ENCODE measurements at places on chromosomes 1 and 21.

DNA sequence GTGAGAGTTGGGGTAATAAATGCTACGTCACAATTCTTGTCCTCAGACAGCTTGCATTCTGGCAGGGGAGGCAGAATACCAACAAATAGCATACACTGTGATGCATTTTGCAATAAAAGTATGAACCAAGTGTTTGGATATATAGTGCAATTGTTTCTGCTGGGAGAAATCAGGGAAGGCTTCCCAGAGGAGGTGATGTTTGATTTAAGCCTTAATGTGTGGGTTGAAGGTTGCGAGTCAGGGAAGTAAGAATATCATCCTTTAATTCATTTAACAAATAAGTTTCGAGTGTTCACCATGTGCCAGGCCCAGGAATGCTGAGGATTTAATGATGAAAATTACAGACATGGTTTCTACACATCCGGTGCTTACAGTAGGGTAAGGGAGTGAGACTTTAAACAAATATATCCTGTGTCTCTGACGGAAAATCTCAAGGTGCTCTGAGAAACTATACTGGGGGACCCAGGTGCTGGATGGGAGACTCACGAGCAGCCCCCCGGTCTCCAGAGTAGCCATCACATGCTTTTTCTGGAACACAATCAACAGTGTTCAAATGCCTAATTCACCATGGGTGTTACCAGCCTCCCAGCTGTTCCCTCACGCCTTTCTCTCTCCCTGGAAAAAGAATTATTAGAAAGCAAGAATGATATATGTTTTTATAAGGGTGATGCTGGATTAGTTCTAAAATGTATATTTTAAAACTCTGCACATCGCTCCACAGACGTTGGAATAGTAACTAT, 31.7 kb downstream of the RASSF5 start:
- DNase-seq, result no peak

GRCh38 chr1:107976836-107977235, 11.9 kb upstream of the VAV3 start:
- DNase-seq, result no peak

GRCh38 chr1:38328278-38329035, 281.9 kb upstream of the POU3F1 start:
- no peak for DNase-seq

- no peak for DNase-seq
Measured at GRCh38 chr1:176692988-176693696, 230.2 kb downstream of the PAPPA2 start.

DNA sequence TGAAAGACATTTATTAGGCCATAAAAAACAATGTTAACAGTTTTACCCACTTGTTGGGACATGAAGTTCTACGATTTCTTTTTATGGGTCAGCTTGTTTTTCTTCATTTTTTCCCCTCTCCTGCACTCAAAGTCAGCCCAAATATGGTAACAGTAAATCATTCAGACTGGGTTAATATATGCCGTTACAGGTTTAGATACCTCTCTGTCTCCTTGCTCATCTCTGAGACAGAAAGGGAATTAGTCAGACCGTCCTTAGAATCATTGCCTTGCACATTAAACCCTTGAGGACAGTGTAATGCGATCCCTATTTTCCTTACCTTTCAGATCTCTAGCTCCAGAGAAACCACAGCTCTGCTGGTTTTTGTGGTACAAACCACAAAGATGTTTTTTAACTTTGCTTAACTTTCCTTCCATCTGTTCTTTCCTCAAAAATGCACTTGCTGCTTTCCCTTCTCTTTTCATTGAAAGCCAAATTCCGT, 613.3 kb downstream of the PLPP3 start:
- no peak for DNase-seq

GRCh38 chr1:95766036-95766435, 532.0 kb downstream of the RWDD3 start:
- no peak for DNase-seq

- no peak for DNase-seq
Measured at GRCh38 chr1:162988869-162989268, 80.3 kb upstream of the RGS4 start.

- no peak for DNase-seq
Measured at GRCh38 chr1:106061586-106062495, 994.6 kb upstream of the PRMT6 start.

DNA sequence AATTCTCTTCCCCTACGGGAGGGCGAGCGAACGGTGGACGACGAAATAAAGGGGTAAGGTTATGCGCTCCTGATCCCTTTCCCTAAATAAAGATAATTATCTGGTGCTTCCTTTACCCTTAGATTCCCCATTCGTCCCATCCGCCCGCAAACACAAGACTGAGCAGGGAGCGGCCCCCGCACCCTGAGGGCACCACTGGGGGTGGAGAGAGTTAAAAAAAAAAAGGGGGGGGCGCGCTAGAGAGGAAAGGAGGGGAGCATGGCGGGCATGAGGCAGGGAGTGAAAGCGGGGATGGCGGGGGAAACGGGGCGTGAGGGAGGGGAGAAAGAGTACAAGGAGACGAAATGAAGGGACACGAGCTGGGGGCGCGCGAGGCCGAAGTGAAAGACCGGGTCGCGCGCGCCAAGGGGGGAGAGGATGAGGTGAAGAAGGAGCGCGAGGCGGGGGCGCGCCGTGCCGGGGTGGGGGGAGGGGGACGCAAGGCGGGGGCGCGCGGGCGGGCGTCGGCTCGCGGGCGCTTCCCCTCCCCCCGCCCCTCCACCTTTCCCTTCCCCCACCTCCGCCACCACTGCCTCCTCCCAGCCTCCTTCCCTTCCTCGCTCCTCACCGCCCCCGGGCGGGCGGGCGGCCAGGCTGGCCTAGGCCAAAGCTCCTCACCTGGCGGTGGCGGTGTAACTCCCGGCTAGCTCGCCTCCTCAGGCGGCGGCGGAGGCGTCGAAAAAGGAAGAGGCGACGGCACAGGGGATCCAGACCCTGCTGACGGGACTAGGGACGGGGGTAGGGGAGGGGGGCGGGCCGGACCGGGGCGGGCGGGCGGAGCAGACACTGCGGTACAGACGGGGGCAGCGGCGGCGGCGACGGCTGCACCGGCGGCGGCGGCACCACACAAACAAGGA, 448 bp downstream of the GATAD2B start:
- DNase-seq, result peak; percentile 37

- DNase-seq, result no peak
Measured at GRCh38 chr1:15355968-15356625, 53.6 kb upstream of the EFHD2 start.

GRCh38 chr21:43331962-43332828, 94.7 kb downstream of the SIK1 start:
- DNase-seq, result no peak

GRCh38 chr1:81205956-81206355, 594.8 kb upstream of the ADGRL2 start:
- no peak for DNase-seq

DNA sequence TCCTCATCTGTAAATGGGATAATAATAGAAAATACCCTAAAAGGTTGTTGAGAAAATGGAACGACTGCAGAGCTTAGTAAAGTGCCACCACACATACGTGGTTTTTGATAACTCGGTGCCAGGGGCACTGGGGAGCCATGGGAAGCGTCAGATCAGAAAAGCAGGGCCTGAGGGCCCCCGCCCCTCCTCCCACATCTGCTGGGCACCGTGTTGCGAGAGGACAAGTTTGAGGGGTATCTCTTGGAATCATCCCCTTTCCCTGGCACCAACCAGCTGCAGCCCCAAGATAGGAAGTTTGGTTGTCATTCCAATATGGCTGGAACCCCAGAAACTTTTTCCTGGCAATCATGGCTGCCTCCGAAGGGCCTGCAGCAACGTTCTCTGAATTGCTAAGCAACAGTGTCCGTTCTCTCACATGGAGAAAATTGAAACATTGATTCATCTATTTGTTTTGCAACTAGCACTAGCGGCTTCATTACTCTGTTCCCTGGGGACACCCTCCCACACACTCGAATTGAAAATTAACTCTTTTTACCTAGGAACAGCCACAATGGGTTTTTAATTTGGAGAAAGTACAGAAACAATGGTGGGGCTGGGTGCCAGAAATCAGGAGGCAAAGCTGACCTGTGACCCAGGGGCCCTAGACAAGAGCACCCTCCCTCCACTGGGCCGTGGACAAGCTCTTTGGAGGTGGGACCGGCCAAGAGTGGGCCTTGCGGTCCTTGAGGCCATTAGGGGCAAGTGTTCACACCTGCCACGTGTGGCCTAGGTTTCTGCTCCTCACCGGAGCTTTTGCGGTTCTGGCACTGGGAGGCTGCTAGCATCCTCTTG, 190.0 kb upstream of the VAMP3 start:
- no peak for DNase-seq

- DNase-seq, result no peak
Measured at GRCh38 chr1:213772128-213773063, 215.4 kb upstream of the PROX1 start.

GRCh38 chr1:172308577-172308976, 111.9 kb upstream of the C1orf105 start:
- no peak for DNase-seq

DNA sequence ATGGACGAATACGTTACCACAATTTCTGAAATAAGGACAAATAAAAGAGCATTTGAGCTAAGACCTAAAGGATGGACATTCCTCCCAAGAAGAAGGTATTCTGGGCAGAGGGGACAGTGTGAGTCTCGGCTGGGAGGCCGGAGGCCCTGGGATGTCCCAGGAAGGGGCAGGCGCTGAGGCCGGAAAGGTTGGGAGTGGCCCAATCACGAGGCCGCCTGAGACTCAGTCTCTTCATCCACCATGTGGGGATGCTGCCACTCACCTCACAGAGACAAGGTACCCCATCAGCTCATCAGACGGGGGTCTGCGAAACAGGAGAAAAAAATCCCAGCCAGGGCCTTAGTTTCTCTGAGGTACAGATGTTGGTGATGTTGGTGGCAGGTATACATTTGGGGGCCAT, 24.3 kb upstream of the LAPTM5 start:
- DNase-seq, result no peak

- DNase-seq, result no peak
Measured at GRCh38 chr1:235442788-235443429, 61.3 kb downstream of the B3GALNT2 start.

DNA sequence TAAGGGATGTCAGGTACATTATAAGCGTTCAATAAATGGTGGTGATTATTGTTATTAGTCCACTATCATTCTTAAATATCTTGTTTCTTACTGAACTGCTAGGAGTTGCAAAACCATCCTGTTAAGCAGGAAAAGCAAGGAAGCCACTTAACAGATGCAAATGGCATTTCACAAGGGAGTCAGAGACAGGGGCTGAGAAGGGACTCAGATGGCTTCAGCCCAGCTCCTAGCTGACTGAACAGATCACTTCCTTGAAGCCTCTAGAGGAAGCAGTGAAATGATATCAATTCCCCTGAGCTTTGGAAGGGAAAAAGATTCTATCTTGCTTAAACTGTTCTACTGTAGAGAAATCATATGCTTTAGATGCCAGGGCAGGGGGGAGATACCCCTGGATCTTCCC, 151.5 kb downstream of the ST6GALNAC5 start:
- DNase-seq, result no peak

- DNase-seq, result no peak
Measured at GRCh38 chr1:223219846-223220610, 77.0 kb upstream of the TLR5 start.

DNA sequence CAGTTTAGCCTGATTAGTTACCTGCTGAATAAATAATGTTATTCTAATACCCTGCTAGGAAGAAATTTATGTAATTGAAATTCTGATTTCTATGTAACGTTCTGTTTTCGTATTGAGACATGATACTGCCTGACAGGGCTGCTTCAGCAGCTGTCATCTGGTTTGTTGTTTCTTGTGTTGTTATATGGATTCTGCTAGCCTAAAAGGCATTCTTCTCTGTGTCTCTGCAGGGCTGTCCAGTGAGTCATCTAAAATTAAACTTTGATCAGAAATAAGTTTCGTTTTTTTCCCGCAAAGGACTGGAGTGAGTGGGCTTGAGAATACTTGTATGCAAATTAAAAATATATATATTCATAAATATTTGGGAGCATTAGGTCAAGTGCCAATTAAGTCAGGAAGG, 93.0 kb downstream of the DYRK1A start:
- no peak for DNase-seq

- DNase-seq, result no peak
Measured at GRCh38 chr1:116738673-116739370, 15.4 kb upstream of the CD2 start.

GRCh38 chr1:51638350-51638749, 21.5 kb downstream of the OSBPL9 start:
- no peak for DNase-seq

- DNase-seq, result no peak
Measured at GRCh38 chr1:48430832-48431231, 41.2 kb downstream of the SPATA6 start.

- DNase-seq, result no peak
Measured at GRCh38 chr1:18723701-18724411, 93.2 kb downstream of the PAX7 start.

GRCh38 chr1:236281198-236281653, 532 bp downstream of the ERO1B start:
- DNase-seq, result no peak

GRCh38 chr1:100217834-100218233, 31.8 kb downstream of the DBT start:
- DNase-seq, result no peak

DNA sequence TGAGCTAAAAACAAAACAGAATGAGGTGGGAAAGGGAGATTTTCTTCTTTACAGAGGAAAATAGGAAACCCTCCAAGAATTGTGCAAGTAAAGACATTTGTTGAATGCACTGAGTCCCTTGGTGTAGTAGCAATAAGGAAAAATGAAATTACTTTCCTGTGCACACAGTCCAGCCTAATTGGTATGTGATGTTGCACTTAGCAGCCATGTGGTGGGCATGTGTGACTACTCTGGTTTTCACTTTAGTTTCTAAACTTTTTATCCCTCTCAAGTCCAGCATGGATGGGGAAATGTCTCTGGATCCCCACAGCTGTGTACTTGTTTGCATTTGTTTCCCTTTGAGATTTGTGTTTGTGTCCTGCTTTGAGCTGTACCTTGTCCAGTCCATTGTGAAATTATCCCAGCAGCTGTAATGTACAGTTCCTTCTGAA, 7.1 kb upstream of the AGO3 start:
- DNase-seq, result no peak

- DNase-seq, result no peak
Measured at GRCh38 chr1:1943834-1944570, 24.9 kb upstream of the TMEM52 start.
